Activated effector memory CD4-positive, alpha-beta T cell treated with Interleukin-2 at 50 U/mL for 16 hours (primary cell): ENCODE measurements at places on chromosomes 12 and 14.

GRCh38 chr14:56098021-56098420, 20.2 kb upstream of the PELI2 start:
- no peak for DNase-seq

DNA sequence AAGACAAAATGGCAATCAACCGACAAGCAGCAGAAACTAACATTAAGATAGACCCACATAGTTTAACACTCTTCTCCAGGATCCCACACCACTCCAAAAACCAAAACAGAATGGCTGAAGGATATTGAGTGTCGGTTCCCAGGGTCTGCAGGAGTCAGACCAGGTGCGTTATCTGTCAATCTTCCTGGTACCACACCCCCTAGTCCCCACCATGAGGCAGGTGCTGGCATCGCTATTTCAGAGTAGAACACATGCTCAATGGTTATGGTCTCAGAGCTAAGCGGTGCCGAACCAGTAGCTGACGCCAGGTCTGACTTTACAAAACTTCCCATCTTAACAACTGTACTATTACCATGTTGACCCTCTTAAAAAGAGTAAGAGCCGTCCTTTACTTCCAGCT, 10.2 kb downstream of the STX2 start:
- DNase-seq: no peak

GRCh38 chr14:95431199-95432143, 85.0 kb downstream of the SYNE3 start:
- no peak for DNase-seq

- DNase-seq: no peak
Measured at GRCh38 chr12:107221913-107222312, 128.6 kb upstream of the CRY1 start.

- DNase-seq: no peak
Measured at GRCh38 chr14:39372656-39373055, 59.6 kb downstream of the FBXO33 start.

GRCh38 chr12:103696101-103696500, 109.0 kb downstream of the STAB2 start:
- DNase-seq: no peak

GRCh38 chr12:32921397-32921796, 24.8 kb upstream of the PKP2 start:
- DNase-seq: no peak

DNA sequence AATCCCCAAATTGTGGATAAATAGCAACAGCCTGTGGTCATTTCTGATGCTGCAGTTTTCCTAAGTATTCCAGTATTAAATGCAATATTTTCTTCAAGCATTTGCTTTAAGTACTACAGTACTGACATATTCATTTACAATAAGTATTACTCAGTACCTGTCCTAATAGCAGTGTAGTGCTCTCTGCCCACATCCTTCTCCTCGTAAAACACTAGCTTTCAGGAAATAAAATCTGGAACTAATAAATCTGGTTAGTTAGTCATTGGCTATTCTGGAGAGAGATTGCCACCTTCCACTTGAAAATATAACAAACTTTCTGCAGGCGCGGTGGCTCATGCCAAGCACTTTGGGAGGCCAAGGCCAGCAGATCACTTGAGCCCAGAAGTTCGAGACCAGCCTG, 441.5 kb downstream of the PRKD1 start:
- DNase-seq: no peak

- no peak for DNase-seq
Measured at GRCh38 chr12:68410018-68410660, 78.0 kb upstream of the MDM1 start.

GRCh38 chr14:106606936-106607335, 1080.6 kb downstream of the TMEM121 start:
- DNase-seq: no peak

DNA sequence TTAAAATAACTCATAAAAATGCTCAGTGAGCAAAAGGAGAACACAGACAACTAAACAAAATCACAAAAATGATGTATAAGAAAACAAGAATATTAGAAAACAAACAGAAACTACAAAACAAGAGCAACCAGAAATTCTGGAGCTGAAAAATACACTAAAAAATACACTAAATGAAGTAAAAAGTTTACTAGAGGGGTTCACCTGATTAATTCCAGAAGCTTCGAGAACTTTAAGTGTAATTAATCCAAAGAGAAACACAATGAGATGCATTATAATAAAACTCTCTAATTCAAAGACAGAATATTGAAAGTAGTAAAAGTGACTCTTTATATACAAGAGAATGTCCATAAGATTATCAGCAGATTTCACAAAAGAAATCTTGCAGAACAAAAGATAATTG, 558.4 kb downstream of the CCER1 start:
- DNase-seq: no peak

DNA sequence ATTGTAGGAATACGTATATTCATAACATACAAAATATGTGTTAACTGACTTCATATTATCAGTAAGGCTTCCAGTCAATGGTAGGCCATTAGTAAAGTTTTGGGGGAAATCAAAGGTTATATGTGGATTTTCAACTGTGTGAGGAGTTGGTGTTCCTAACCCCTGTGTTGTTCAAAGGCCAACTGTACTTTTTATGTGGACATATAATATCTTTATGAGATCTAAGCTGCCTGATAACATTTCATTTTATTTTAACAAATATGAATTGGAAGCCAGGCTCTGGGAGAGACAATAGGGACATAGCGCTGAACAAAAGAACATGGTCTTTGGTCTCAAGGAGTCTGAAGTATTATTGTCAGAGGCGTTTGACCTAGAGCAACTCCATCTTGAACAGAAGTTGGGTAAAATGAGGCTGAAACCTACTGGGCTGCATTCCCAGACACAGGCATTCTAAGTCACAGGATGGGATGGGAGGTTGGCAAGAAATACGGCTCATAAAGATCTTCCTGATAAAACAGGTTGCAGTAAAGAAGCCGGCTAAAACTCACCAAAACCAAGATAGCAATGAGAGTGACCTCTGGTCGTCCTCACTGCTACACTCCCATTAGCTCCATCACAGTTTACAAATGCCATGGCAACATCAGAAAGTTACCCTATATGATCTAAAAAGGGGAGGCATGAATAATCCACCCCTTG, 147.2 kb downstream of the KSR2 start:
- no peak for DNase-seq

GRCh38 chr14:51023964-51024363, 70.9 kb downstream of the TRIM9 start:
- no peak for DNase-seq

- DNase-seq: no peak
Measured at GRCh38 chr12:39043424-39043822, 138.0 kb upstream of the CPNE8 start.

GRCh38 chr12:17278946-17279345, 673.0 kb upstream of the LMO3 start:
- no peak for DNase-seq

GRCh38 chr14:96125536-96125935, 79.1 kb upstream of the BDKRB2 start:
- no peak for DNase-seq

DNA sequence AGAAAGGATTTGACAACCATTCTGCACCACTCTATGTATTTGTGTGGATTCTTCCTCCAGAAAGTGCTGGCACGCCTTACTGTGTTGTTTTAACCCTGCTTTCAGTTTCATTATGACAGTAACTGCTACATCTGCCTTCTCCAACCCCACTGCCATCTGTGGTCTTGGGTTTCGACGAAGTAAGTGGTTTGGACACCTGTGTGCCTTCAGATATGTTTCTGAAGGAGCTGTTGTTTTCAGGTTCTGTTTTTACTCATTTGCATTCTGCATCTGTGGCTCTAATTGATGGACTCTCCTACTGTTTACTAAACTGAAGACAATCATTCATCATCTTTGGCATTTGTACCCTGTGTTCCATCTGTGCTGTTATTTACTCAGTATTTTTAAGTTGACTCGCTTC, 4.1 kb downstream of the TSHR start:
- peak; percentile 44 for DNase-seq

GRCh38 chr14:34338056-34338455, 124.0 kb downstream of the SPTSSA start:
- DNase-seq: no peak

DNA sequence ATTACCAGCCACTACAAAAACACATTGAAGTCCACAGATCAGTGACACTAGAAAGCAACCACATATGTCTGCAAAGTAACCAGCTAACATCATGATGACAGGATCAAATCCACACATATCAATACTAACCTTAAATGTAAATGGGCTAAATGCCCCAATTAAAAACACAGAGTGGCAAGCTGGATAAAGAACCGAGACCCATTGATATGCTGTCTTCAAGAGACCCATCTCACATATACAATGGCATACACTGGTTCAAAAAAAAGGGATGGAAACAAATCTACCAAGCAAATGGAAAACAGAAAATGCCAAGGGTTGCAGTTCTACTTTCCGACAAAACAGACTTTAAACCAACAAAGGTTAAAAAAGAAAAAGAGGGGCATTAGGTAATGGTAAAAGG, 307.7 kb downstream of the GPHN start:
- no peak for DNase-seq

DNA sequence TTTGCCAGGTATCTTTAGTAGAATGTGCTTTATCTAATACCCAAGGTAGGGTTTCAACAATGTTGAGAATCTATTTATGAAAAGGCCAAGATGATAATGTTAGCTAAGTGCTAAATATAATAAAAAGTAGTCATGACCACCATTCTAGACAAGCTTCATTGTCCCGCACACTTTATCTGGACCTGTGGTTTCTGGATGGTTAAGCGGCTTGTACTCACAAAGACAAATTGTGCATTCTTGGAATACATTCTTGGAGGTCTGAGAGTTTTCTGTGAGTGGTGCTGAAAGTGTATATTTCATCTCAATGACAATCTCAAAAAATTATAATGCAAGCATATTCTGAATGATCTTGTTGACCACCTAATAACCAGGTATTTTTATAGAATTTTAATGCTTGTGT, 646.9 kb downstream of the DIO2 start:
- DNase-seq: no peak

DNA sequence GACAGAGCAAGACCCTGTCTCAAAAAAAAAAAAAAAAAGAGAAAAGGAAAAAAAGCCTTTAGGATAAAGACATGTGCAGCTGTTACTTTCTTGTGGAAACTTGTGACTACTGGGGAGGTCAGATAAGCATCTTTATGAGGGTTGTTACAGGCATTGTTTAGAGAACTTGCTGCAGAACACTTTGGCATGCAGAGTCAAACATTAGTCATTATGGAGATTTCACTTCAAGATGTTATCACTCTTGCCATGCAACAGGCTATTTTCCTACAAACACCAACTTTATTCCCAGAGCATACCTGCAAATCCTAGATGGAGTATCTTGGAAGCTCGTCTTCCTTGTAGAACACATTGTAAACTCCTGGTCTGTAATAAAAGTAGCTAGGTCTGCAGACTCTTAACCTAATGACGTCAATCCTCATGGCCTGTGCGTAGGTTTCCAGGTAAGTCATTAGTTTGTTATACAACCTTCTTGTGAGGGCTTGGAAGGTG, 36.3 kb upstream of the WDR89 start:
- DNase-seq: no peak

GRCh38 chr12:105322070-105322469, 8.4 kb upstream of the C12orf75 start:
- no peak for DNase-seq

GRCh38 chr12:2273288-2273687, 220.5 kb downstream of the CACNA1C start:
- no peak for DNase-seq

DNA sequence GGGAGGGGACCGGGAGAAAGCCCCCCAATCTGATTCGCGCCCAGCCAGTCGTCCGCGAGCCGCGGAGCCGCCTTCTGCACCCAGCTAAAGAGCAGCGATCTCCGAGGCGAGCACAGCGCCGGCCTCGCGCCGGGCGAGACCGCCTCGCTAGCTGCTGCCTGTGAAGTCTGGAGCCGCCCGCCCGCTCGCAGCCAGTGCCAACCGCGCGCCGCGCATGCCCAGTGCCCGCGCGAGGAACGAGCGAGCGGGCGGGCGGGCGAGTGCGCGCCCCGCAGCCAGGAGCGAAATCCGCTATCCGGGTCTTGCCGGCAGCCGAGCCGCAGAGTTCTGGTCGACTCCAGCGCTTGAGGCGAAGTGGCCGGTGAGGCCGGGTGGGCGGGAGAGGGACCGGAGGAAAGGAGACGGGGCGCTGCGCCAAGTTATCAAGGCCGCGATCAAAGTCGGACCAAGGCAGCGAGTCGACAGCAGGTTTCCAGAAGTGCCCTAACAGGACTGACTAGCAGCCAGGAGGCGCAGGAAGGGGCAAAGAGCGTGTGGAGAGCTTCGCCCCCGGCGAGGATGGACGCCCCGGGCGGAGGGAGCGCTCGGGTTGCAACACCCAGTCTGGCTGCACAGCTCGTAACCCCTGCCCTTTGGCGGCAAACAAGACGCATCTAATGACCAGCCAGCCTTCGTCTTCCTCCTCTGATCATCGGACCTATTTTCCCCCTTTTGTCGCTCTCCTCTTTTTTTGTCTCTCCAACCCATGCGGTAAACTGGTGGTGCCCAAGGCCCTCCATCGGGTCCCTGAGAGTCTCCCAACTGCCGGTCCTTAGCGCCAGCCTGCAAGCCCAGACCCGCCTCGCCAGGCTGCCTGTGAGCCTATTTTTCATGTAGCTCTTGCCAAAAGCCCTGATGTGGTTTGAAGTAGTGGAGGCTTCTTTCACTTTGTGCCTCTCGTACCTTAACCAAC, at the start of gene EPS8:
TSS of gene EPS8 (minus strand) at position 169 of the 952 bp plus-strand sequence. CDS start 106,437 bp downstream, outside the sequence.
- DNase-seq: peak; percentile 81

- DNase-seq: no peak
Measured at GRCh38 chr12:40691913-40692764, at the start of gene CNTN1. TSS of gene CNTN1 (plus strand) at chr12:40692439.

- no peak for DNase-seq
Measured at GRCh38 chr12:46958053-46958452, 121.4 kb upstream of the PCED1B start.

GRCh38 chr14:22039938-22040780, 366.5 kb upstream of the OR4E1 start:
- peak; percentile 16 for DNase-seq

DNA sequence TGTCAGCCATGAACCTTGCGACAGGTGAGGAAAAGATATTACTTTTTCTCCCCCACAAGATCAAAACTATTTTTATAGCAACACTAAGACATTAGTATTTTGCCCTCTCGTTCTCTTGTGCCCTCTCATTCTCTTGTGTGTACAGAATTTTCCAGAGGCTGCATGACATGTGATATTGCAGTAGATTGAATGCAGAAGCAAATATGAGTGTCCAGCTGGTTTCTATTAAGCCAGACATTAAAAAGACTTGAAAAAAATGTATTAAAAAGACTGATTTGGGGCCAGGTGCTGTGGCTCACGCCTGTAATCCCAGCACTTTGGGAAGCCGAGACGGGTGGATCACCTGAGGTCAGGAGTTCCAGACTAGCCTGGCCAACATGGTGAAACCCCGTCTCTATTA, 63.7 kb upstream of the ZFP36L1 start:
- DNase-seq: no peak

- DNase-seq: no peak
Measured at GRCh38 chr14:57549765-57550420, 56.2 kb upstream of the CCDC198 start.
